ENCODE measurements at places on chromosomes 3 and 15. TPM values are rescaled to one million over a fixed set of nuclear protein-coding genes. Genes with fewer than 3 reads are reported as not detected.
A peak's percentile ranks its signal among the peaks of the same experiment; 100 is the strongest.

Gene GP5
- 0.25 TPM for polyA plus RNA-seq

Gene GPR156
- polyA plus RNA-seq, result not detected

Gene SYNPR
- not detected for polyA plus RNA-seq

Gene PPP1R14D
- polyA plus RNA-seq, result 0.33 TPM

Gene FSTL1
- 790 TPM for polyA plus RNA-seq

Gene TRH
- 0.48 TPM for polyA plus RNA-seq

Gene SLC28A1
- 0.24 TPM for polyA plus RNA-seq

Gene STRIT1
- 75.6 TPM for polyA plus RNA-seq

Gene SNX22
- polyA plus RNA-seq, result 0.99 TPM

Gene STAC
- polyA plus RNA-seq, result 39.3 TPM

Gene DISP2
- polyA plus RNA-seq, result 1.3 TPM

Gene SCN5A
- polyA plus RNA-seq, result 3.6 TPM

Gene PTH1R
- polyA plus RNA-seq, result 9.3 TPM

DNA sequence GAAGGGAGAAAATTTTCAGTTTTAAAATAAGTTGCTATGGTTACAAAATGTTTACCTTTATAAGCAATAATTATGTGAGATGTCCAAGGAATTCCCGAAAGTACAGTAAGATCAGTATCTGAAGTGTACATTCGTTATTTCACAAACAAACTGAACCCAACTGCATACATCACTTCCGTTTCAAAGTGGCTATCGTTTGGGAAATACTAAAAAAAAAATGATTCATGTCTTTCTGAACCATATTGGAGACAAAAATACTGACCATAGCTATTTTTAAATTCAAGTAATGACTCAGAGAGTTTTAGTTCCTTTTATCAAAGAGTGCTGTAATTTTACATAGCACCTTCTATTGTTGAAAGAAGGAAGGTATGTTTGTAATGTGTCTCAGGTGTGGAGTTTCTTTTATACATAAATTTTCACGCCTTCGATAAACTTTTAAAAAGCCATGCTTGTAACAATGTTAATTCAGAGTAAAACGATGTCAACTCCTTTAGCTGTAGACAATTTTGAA is 8.0 kb upstream of the ANKRD28 start:
- peak; percentile 57 for DNase-seq

GRCh38 chr3:42699511-42699971 is 3.1 kb downstream of the HHATL start:
- no peak for DNase-seq

GRCh38 chr3:46662771-46663551 is 30.5 kb downstream of the ALS2CL start:
- peak; percentile 74 for DNase-seq

DNA sequence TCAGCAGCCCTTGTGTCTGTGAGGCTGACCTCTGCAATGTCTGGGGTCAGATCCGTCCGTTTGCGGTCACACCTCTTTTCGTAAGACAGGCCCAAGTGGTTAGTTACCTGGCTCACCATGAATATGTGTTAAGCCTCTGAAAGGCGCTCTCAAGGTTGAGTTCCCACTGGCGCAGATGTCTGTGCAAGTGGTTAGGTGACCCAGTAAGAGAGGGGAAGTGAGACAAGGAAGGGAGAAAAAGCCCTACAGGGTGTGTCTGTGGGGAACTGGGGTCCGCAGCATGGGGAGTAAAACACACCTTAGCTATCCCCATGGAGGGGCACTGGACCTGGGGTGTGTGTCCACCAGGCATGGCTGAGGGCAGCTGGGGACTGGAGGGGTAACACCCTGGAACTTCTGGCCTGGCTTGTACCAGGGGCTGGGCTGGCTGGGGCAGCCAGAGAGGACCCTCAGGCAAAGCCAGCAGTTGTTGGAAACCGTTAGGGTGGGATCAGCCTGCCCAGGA is 391.6 kb upstream of the PROK2 start:
- no peak for DNase-seq

- DNase-seq, result no peak
These were observed 1.6 kb downstream of the MPI start for GRCh38 chr15:74891469-74891868.

DNA sequence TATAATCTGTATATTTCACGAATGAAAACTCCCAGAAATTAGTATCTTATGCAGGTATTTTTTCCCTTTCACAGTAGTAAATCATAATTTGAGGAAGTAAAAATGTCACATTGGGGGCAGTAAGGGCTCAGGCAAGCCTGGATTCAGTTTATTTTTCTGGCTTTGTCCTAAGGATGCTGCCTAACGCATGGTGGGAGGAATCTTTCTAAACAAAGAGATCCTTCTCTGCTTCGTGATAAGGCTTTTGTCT is 35.7 kb downstream of the DNASE1L3 start:
- DNase-seq, result no peak

GRCh38 chr3:112789787-112790186 is 56.9 kb downstream of the CD200R1L start:
- no peak for DNase-seq

GRCh38 chr3:8516047-8516661 is 14.5 kb downstream of the LMCD1 start:
- DNase-seq, result no peak

GRCh38 chr3:127238602-127239001 is 45.7 kb downstream of the PRR23E start:
- no peak for DNase-seq

GRCh38 chr3:123070510-123070909 is 3.7 kb downstream of the PDIA5 start:
- DNase-seq, result no peak

- no peak for DNase-seq
These were observed 102.4 kb upstream of the LRIG1 start for GRCh38 chr3:66603151-66603611.

- DNase-seq, result no peak
These were observed 4.4 kb downstream of the TMEM45A start for GRCh38 chr3:100496711-100497261.

- DNase-seq, result no peak
These were observed 155.5 kb downstream of the FNDC3B start for GRCh38 chr3:172194702-172195406.

DNA sequence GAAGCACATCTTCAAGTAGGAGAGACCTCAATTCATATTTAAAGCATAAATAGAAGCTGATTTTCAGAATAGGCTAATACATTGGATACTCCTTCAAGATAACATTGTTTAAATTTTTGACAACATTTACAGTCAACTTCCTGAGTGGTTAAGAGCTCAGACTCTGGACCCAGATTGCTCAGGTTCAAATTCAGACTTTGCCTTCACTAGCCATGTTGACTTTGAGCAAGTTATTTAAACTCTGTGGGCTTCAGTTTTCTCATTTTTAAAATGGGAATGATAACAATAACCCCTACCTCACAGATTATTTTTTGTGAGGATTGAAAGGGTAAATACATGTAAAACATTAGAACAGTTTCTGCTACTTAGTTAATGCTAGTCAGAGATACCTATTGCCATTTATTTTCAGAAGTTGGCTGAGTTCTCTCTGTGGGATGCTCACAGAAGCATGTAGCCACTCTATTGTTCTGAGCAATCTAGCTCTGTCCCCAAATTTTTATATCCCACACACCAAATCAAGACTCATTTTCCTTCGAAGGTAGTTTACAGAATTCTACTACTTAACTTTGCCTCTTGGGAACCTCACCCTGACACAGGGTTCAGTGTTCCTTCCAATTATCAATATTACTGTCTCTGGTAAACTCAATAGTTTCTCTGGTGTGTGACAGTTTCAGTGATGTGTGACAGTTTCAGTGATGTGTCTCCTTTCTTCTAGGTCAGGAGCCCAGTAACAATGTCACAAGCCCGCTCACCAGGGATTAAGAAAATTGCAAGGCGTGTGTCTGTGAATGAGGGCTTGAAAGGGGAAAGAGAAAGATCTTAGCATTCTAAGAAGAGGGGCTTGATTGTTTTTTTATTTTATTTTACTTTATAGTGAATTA is 79.4 kb upstream of the OSTN start:
- no peak for DNase-seq

GRCh38 chr15:29139540-29140459 is 129.8 kb downstream of the NSMCE3 start:
- DNase-seq, result peak; percentile 42

DNA sequence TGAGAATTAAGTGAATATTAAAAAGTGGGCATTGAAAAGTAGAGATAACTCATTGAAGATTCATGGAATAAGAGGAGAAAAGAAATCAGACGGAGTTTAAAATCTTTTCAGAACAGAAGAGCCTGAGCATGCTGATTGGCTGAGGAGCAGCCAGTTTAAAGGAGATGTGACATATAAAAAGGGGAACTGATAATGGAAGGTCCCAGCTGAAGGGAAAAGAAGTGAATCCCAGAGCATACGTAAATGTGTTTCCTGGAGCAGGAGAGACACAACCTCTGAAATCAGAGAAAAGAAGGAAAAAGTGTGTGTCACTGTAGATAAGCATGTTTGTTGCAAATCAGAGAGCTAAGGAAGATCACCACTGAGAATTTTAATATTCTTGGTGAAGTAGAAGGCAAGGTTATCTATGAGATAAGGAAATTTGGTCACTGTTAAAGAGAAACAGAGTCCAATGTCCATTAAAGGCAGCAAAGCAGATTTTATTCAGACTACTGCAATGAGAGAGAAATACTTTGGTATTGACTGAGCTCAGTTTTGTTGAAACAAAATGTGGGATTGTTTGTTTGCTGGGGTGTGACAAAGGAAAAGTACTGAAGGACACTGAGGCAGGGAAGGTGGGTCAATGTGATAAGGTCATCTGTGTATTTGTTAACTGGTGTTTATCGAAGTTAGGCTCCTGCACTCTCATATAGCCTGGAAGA is 84.6 kb upstream of the WDR72 start:
- DNase-seq, result no peak

- no peak for DNase-seq
These were observed 7.6 kb upstream of the PPP1R2 start for GRCh38 chr3:195550723-195551122.

- no peak for DNase-seq
These were observed 150.5 kb downstream of the MINAR1 start for GRCh38 chr15:79582650-79583049.

DNA sequence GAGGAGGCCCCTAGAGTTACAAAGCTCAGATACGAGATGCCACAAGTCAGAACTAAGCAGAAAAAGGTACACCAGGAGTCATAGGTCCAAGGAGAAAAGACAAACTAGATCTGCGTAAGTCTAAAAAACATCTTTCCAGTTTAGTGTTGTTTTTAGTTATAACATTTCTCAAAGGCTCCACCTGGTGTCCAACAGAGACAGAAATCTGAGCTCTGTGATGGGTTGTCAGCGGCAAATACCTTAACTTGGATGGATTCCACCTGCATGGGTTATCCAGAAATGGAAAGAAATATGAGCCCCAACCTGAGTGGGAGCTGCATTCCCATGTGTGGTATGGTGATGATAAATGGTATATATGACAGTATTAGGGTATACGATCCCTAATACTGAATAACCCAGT is 238.6 kb upstream of the CHRM5 start:
- DNase-seq, result no peak

GRCh38 chr3:124413393-124413792 is 316.9 kb upstream of the UMPS start:
- no peak for DNase-seq

GRCh38 chr15:40754574-40754882 is 526 bp downstream of the RMDN3 start:
- DNase-seq, result no peak

GRCh38 chr3:160797356-160797755 is 41.3 kb downstream of the PPM1L start:
- no peak for DNase-seq

DNA sequence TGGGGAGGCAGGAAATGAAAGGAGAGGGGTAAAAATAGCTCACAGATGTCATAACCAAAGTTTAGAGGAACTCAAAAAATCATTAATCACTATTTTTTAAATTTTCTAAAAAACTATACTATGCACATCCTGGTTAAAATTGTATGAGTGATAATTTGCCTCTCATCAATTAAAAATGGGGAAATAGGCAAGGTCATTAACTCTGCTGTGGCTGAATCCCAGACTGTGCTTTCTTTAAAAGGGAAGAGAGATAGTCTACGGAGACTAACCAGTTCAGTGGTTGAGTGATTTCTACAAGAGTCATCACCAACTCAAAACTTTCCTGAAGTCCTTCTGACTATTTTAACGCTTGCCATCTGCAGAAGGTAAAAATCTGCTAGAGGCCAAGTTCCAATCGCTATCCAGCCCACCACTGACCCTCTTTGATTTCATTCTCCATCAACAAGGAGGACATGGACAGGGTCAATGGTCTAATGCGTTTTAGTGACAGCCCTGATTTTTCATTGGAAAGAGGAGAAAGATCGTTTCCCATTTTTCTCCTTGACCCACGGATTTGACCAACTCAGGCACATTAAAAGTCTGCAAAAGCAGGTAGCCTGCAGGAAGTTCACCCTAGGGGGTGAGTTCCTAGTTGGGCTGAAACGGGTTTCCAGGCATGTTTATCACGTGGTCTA is 850 bp downstream of the SUCLG2 start:
- no peak for DNase-seq

GRCh38 chr3:11547498-11547897 is 96.2 kb downstream of the VGLL4 start:
- DNase-seq, result no peak

DNA sequence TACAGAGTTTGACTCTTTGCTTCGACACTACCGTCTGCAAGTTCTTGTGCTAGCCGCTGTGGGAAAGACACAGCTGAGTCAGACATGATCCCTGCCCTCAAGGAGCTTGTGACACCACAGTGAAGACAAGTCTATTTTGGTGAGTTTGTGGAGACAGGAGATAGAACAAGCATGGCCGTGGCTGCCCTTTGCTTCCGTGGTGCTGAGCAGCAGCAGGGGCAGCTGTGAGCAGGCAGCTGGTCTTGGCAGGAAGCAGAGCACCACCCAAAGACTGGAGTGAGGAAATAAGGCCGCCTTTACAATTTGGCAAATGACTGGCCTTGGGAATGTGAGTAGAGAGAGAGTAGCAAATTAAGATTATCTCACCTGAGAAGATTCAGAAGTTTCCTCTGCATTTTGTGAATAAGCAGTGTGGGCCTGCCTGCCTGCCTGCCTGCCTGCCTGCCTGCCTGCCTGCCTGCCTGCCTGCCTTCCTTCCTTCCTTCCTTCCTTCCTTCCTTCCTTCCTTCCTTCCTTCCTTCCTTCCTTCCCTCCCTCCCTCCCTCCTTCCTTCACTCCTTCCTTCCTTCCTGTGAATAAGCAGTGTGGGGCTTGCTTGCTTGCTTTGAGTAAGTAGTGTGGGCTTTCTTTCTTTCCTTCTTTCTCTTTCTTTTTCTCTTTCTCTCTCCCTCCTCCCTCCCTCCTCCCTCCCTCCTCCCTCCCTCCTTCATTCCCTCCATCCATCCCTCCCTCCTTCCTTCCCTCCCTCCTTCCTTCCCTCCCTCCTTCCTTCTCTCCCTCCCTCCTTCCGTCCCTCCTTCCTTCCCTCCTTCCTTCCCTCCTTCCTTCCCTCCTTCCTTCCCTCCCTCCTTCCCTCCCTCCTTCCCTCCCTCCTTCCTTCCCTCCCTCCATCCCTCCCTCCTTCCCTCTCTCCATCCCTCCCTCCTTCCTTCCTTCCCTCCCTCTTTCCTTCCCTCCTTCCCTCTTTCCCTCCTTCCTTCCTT is 1.6 kb upstream of the GCNT3 start:
- no peak for DNase-seq

DNA sequence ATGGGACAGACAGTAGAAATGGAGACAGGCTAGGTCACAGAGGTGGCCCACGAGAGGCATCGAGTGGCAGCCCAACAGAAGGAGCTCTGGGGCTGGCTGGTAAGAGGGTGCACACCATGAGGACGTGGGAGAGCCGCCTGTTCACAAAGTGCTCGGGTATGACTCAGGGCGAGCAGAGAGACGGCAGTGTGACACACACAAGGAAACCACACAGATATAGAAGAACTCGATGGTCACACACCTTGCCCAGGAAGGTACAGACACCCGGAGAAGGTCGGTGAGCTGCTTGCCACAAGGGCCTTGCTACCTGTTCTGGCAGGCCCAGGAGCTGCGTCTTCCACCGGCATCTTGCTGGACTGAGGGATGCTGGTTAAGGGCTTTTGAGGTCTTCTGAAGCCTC is 50.2 kb downstream of the CA12 start:
- no peak for DNase-seq
